ENCODE measurements at places on chromosomes 2 and 18.

DNA sequence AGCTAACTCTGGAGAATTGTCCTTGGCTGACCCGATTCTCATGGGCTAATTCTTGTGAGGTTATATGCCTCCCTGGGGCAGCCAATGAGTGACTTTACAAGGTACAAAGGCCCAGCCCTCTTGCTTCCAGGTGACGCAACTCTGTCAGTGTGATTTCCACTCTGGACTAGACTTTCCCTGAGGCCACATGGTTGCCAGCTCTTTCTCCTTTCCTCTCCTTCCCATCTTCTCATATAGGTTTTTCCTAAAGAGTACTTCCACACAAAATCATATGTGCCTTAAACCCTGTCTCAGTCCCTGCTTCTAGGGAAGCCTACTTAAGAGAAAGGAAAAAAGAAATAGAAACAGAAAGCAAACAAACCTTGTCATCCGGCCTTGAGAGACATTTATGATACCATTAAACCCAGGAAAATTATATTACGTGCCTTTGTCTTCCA lies 226.2 kb upstream of the ZSWIM2 start:
- no peak for DNase-seq

DNA sequence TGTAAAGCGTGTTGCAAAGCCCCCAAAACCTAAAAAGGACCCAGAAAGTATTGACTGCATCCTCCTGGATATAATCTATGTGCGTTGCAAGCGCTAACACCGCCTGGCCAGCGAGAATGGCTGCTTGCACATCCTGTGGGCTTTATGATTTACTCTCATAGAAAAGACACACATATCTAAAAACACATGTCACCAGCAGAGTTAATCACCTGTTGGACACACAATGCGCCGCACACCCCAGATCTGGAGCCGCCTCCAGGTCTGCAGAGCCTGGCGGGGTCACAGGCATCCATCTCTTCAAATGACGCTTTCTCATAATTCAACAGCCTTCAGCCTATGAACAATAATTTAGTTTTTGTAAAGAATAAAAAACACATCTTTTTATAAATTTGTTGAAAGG lies 186.5 kb downstream of the RTP5 start:
- DNase-seq = no peak

- no peak for DNase-seq
Measured at GRCh38 chr2:147198651-147199171, 646.1 kb upstream of the ACVR2A start.

DNA sequence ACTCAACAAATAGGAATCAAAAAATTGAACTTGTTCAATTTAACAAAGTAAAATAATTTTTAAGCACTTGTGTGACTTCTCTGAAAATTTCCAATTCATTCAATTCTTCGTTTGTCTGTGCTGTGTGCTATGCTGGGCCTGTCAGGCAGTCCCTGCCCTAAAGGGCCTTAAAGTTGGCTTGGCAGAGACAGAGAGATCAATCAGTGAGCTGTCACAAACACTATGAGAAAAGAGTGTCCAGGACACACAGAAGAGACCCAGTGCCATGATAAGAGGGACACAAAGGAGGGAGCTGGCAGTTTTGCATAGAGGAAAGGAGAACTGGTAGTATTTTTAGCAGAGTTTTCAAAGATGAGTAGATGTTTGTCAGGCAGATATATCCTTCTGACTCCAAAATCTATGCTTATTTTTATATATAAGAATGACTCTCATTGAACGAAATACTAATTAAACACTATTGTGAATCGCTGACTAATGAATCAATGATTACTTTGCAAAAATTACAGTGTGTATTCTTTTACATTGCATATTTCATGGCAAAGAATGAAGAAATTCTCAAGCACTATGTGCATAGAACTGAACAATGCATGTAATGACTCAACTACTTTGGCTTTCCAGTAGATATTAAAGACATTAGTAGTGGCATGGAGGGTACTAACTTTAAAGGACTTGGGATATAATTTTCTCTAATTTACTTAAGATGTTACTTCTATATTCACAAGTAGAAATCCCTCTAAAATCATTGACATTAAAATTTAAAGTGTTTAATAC lies 193.3 kb upstream of the BOD1L2 start:
- no peak for DNase-seq

GRCh38 chr2:240327566-240327965 lies 107.9 kb upstream of the GPC1 start:
- no peak for DNase-seq

DNA sequence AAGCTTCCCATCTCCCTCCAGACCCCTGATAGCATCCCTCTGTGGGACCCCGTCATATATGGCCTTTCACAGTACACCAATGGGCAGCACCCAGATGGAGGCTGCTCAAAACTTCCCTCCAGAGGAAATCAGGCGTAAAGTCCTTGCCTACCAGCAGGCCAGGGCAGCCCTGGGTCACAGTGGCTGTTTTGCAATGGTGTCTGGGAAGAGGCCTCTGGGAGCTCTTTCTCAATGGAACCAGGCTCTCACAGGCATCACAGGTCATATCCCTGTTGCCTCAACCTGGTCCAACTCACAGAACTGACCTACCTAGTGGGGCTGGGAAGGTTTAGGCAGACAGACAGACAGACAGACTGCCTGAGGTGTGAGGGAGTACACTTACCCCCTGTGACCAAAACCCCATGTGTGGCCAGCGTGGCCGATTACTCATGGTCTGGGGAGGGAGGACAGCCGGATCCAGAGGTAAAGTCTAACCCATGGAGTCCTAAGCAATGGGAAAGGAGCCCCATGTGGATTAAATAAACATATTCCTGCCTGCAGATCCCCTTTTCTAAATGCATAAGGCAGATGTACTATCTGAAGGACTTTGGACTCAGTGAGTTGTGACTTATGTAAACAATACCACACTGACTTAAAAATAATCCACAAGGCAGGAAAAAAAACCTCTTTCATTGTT lies 58.2 kb downstream of the BCL2L11 start:
- DNase-seq = no peak

GRCh38 chr2:150605664-150606063 lies 118.2 kb upstream of the RND3 start:
- no peak for DNase-seq

- no peak for DNase-seq
Measured at GRCh38 chr2:52976143-52976949, 791.3 kb upstream of the CHAC2 start.

- no peak for DNase-seq
Measured at GRCh38 chr18:58666176-58666575, 5.1 kb upstream of the MALT1 start.

All from thoracic aorta (tissue), 2 donors.